ENCODE measurements at places on chromosomes 3 and 15.

GRCh38 chr3:166818464-166818863, 561.6 kb downstream of the ZBBX start:
- DNase-seq, result no peak

- DNase-seq, result no peak
These were observed 11.6 kb upstream of the PIK3CB start for GRCh38 chr3:138846262-138846791.

GRCh38 chr3:39166134-39166710, 12.8 kb upstream of the CSRNP1 start:
- no peak for DNase-seq

DNA sequence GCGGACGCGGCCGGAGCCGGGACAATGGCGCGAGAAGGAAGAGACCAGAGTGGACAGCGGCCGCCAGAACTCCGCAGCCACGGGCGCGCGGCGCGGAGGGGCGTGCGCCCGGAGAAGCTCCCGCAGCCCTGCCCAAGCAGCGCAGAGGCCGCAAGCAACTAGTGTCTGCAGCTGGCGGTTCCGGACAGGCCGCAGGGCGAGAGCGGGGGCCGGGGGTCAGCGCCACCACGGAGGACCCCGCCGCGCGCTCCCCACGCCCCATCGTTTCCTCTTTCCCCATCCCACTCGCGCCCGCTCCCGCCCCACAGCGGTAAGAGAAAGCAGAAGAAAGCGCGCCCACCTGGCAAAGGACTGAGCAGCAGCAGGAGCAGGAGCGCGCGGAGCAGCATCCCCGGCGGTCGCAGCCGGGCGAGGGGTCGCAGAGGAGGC, 440 bp downstream of the PRTG start:
- DNase-seq, result no peak

DNA sequence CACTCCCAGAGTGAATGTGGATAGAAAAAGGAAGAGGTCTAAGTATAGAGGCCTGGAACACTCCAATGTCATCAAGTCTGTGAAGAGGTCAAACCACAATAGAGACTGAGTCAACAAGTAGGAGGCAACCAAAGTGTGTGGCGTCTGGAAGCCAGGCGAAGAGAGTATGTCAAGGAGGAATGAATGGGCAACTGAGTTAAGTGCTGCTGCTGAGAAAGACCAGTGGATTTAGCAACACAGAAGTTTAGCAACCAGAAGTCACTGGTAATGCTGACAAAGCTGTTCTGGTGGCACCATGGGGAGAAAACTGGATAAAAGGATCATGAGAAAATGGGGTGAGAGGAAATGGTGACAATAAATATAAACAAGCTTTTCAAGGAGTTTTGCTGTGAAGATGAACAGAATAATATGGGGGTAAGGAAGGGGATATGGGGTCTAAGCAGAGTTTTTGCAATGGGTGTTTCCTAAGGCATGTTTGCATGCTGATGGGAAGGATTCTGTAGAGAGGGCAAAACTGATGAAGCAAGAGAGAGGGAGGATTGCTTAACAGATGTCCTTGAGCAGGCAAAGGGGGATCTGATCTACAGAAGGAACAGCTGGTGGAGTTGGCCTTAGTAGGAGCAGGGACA, 38.4 kb downstream of the PCOLCE2 start:
- no peak for DNase-seq

GRCh38 chr3:133779626-133780203, 25.9 kb upstream of the SRPRB start:
- DNase-seq, result no peak

Data from stimulated activated CD4-positive, alpha-beta T cell treated with anti-CD3 and anti-CD28 coated beads, Interleukin-12 subunit alpha, Interleukin-12 subunit beta, amount 100 ng/mL, for 24 hours (primary cell).